ENCODE measurements at places on chromosomes 2 and 18.

DNA sequence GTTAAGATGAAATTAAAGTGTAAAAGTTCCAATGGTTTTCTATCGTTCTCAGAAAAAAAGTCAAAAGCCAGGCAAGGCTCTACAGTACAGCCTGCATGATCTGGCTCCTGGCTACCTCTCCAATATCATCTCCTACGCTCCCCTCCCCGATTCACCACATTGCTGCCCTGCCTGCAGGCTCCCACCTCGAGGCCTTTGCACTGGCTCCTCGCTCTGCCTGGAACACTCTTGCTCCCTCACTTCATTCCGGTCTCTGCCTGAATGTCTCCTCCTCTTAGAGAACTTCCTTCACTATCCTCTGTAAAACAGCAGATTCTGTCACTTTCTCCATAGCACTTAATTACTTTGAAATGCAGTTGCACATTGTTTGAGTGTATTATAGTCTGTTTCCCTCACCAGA is 72.5 kb downstream of the KLF7 start:
- DNase-seq, result no peak

- DNase-seq, result no peak
Observed at GRCh38 chr18:55003695-55004094, 44.4 kb upstream of the CCDC68 start.

DNA sequence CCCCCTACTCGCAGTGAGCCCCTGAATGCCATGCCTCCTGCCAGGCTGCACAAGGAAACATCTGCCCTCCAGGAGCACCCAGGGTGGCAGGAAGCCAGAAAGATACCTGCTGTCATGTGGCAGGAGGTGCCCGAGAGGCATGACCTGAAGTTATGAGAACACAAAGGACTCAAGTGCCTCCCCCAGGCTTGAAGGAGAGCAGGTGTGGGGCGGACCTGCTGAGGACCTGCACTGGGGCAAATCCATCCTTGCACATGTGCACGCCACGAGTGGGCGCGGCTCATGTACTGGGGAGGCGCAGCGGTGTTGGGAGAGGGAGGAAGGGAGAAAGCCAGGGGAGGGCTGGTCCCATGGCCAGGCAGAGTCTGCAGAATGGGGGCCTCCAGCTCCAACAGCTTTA is 26.9 kb downstream of the SDC1 start:
- DNase-seq, result no peak

- peak; percentile 27 for DNase-seq
Observed at GRCh38 chr2:239143858-239144712, 256.7 kb downstream of the HDAC4 start.

GRCh38 chr18:40673150-40673549 is 1281.9 kb upstream of the PIK3C3 start:
- DNase-seq, result no peak

DNA sequence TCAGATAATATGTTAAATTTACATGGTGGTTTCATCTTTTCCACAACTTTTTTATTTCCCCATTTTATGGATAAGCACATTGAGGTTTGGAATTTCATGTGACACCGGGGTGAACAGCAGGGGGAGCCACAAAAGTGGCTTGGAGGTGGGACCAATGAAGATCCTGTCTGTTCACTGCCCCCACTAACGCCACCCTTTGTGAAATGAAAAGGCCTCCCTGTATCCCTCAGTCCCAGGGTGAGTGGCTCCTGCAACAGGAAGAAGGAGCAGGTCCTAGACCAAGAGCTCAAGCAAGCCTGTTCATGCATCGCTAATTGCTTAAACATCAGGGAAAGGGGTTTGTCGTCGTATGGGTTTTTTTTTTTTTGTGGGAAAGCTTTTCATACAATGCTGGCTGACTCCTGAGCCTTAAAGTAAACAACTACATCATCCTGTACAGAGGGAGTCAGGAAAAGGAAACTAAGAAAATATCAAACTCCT is 267.8 kb upstream of the EPAS1 start:
- no peak for DNase-seq

DNA sequence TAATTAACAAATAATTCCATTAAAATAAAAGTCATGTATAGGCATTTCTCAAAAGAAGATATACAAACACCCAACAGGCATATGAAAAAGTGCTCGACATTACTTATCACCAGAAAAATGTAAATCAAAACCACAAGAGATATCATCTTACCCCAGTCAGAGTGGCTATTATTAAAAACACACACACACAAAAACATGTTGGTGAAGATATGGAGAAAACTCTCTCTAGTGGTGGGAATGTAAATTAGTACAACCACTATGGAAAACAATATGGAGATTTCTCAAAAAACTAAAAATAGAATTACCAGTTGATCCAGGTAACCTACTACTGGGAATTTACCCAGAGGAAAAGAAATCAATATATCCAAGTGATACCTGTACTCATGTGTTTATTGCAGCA is 966.3 kb upstream of the POU3F3 start:
- no peak for DNase-seq

DNA sequence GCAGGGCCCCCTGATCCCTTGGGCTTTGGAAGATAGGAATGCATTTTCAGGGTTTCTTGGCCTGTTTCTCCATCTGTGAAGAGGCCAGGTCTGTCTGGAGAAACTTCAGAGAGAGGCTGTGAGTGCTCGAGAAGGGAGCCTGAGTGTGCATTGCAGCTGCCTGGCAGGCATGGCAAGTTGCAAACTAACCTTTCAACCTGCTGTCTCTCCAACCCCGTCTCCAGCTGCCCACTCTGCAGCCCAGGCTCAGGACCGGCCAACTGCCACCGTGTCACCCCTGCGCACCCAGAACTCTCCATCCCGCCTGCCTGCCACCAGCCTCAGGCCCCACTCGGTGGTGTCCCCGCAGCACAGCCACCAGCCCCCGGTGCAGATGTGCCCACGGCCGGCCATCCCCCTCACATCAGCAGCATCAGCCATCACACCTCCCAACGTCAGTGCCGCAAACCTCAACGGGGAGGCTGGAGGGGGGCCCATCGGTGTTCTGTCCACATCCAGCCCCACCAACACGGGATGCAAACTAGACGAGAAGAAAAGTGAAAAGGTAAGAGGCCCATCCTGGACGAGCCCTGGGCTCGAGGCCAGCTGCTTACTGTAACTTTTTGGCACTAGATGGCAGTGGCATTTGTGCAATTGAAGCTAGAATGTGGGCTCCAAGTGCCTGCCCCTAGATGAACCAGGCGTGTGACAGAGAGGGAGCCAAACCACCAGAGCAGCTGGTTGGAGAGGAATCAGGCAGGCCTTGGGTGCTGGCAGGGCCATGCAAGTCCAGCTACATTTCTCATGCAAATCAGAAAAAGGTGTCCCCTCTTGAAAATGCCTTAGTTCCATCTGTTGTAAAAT is 164.6 kb downstream of the SEPTIN10 start:
- DNase-seq, result no peak

- peak; percentile 98 for DNase-seq
Observed at GRCh38 chr2:69798909-69799526, 30.4 kb upstream of the GMCL1 start.

- no peak for DNase-seq
Observed at GRCh38 chr2:262117-262516, 1.7 kb downstream of the SH3YL1 start.

DNA sequence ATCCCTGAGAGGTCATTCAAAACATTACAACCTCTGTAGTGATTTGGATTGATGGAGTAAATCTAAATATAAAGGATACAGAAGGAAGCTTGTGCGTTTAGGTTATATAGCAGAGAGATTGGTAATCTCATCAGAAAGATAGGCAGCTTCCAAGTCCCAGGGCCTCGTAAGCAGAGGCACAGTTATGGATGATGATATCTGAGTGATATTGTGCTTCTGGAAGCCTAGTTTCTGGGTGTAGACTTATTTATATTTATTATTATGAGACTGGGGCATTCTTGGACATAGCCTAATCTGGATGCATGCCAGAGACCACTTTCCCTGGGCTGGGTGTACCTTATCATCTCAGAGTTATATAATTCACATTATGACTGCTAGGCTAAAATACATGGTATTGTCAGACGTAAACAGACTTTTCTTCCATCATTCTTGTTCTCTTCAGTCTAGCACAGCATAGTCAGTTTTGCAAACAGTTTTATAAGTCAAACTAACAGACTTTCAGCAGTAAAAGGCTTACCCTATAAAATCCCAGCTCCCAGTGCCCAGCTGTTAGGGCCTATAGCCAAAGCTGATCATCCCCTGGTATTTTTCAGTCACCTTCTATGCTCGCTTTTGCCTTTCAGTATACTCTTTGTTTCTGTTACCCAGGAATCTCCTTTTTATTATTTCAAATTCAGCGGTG is 47.9 kb downstream of the RAB3GAP1 start:
- DNase-seq, result no peak

- no peak for DNase-seq
Observed at GRCh38 chr2:8442833-8443486, 238.9 kb upstream of the ID2 start.

GRCh38 chr2:25207078-25207545 is 38.7 kb upstream of the POMC start:
- no peak for DNase-seq

DNA sequence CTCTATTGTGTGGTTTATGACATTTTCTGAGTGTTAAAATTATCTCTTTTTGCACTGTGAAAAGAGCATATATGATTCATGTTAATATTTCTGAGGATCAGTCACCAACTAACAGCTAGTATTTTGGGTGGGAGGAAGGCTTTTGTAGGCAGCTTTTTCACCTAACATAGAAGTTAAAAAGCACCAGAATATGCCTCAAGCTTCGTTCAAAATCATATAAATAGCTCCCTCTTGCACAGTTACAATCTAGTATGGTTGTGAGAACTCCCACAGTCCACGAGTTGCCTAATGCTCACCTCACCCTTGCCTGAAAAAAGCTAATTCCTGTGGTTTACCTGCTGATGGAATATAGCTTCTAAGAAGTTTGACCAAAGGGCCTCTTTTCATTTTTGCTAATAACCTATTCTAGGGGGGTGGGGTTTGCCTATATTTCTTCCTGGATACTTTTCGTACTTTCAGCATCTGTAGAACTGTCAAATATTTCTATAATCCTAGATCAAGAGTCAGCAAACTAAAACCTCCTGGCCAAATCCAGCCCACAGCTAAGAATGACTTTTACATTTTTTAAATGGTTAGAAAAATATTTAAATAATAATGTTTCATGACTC is 167.1 kb upstream of the FOSL2 start:
- no peak for DNase-seq

DNA sequence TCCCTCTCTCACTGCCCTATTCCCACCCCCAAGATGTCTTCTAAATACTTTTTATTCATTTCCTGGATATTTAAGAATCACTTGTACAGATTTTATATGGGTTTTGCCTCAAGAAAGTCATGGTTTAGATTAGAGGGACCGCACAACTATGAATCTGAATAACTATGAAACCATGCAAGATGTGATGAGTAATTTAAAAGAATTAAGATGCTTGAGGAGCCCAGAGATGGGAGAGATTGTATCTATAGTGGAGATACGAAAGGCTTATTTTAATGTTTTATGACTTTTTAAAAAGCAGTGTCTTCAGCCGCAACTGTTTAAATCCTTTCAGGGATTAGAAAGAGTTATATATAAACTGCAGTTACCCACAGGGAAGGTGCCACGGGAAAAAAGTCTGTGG is 324.1 kb downstream of the LPIN1 start:
- no peak for DNase-seq

- DNase-seq, result no peak
Observed at GRCh38 chr2:207121784-207122183, 44.0 kb downstream of the KLF7 start.

DNA sequence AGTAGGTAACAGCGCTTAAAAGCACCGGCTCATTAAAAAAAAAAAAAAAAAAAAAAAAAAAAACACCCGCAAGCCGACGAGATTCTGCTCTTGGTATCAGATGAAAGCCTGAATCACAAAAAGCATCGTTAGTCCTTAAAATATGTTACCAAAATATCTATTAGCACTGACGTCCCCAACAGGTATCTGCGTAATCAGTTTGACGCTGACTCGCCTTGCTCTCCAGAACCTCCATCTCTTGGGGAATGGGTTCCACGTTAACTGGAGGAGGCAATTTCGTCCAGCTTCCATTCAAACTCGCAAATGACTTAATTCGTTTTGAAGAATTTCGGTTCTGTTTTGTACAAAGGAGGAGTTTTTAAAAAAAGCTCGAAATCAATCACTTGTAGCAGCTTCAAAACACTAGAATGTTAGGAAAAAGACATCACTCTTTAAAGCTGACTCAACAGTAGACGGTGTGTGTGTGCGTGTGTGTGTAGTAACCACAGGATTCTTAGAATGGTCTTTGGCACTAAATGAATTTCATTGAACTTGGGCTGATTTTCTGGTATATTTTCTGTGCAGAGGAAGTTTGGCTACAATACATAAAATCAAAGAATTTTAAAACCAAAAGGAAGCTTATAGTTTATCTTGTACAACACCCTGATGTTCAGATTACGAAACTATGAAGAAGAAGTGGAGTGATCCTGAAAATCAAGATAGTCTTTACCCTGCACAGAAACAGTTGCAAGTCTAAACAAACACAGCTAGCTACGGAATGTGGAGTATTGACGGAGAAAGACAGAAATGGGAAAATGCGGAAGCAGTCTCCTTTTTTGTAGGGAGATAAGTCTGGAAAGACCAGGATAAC is 1.1 kb upstream of the PGAP1 start:
- DNase-seq, result peak; percentile 40

- DNase-seq, result no peak
Observed at GRCh38 chr2:218860950-218861381, 1.4 kb downstream of the WNT6 start.

DNA sequence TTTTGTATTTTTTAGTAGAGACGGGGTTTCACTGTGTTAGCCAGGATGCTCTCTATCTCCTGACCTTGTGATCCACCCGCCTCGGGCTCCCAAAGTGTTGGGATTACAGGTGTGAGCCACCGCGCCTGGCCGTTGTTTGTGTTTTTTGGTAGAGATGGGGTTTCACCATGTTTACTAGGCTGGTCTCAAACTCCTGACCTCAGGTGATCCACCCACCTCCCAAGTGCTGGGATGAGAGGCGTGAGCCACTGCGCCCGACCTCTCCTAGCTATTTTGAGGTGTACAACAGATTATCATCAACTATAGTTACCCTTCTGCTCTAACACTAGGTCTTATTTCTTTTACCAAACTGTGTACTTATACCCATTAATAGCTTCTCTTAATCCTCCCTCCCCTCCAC is 28.9 kb upstream of the MRPL33 start:
- DNase-seq, result no peak

- no peak for DNase-seq
Observed at GRCh38 chr2:228875152-228875900, 395.8 kb downstream of the PID1 start.

- DNase-seq, result no peak
Observed at GRCh38 chr2:3265471-3265870, 112.1 kb downstream of the EIPR1 start.

GRCh38 chr2:45275242-45275805 is 266.1 kb upstream of the SIX2 start:
- no peak for DNase-seq
